Esophagus squamous epithelium (tissue), 5 donors: ENCODE measurements at places on chromosomes 7 and 10.

DNA sequence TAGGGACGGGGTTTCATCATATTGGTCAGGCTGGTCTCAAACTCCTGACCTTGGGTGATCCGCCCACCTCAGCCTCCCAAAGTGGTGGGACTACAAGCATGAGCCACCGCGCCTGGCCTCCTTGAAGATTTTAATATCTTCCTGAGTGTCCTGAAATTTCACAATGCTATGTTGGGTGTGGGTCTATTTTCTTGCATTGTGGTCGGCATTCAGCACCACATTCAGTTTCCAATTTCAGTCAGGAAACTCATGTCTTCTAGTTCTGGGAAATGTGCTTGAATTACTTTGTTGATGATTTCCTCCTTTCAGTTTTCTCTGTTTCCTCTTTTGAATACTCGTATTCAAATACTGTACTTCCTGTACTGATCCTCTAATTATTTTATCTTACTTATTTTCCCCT lies 49.3 kb upstream of the IL6 start:
- DNase-seq: no peak

DNA sequence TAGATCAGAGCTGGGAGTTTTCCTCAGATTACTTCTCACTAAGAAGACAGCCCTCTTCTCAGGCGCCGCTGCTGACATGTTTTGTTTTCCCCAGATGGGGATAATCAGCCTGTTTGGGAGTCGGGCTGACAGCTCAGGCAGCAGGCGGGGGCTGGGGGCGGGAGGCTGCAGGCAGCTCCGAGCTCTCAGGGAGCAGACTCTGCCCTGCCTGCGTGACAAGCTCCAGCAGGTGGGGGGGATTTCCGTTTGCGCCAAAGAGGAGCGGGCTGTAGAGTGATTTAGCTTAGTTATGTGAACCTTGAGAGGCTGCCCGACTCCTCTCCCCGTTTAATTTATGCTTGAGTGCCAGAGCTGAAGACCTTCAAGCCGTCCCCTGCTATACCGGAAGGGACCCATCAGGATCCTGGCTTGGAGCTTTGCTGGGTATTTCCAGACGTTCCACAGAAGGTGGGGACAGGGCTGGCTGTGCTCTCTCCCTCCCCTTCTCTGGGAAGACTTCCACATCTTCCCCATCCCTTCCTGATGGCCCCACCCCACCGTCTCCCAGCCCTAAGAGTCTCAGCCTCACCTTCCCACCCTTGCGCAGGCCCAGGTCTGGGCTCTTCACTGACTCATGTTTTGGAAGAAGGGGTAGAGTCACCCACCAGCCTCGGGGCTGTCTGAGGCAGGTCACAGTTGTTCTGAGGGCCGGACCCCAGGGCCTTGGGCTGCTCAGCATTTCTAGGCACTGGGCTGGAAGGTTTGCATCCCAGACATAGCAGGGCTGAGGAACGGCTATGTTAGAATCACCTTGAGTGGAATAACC lies 24.7 kb upstream of the ADCYAP1R1 start:
- no peak for DNase-seq

GRCh38 chr10:86651021-86651471 lies 3.3 kb upstream of the OPN4 start:
- DNase-seq: no peak

DNA sequence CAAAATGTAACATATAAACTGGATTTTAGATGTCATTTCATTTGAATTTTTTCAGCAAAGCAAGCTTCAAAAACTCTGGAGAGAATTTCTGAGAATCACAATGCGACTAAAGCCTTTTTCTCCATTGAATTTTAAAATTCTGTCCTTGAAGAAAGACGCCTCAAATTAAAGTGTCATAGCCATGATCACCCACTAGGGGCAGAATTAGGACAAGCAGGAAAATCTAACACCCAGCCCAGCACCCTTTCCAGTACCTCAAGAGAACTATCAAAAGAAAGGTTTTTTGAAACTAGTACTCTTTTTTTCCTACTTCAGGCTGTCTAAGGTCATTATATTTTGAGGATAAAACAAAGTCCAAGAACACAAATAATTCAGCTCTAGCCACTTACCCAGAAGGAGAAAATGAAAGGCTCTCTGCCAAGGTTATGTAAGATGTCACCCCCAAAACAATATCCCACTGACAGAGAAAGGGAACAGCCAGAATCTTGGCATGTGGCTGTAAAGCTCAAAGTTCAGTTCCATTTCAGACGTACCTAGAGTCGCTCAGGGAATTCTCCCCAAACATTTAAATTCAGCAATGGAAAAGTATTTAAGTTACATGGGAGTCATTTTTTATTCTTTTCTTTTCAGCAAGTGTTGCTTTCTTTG lies 299.4 kb downstream of the SNX13 start:
- DNase-seq: no peak

- no peak for DNase-seq
Observed at GRCh38 chr7:147245274-147245673, 1128.7 kb downstream of the CNTNAP2 start.

DNA sequence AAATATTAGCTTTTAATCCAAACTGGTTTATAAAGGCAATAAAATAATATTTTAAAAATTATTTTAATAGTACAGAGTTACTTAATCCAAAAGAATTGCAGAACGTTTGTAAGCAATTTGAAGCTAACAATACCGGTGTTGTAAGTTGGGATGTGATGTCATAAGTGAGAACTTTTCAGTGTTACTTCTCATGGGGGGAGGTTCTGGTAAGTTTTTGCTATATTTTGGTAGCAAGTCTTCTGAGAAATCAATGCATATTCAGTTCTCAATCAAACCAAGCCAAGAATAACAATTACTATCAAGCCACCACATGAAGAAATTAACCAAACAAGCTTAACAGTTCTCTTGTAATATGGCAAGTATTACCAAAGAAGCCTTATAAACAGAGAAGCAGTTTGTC lies 147.1 kb upstream of the ASAH2 start:
- DNase-seq: no peak
